T-helper 2 cell treated with Interferon-gamma antibody and Interleukin-4, amounts not matched to agents 5 μg/mL and 100 μg/mL, for 36 hours (primary cell): ENCODE measurements at places on chromosomes 1 and 21.

- no peak for DNase-seq
These were observed 30.8 kb downstream of the TRIM67 start for GRCh38 chr1:231192620-231193163.

GRCh38 chr21:45963232-45963570 is 18.4 kb upstream of the COL6A1 start:
- no peak for DNase-seq

DNA sequence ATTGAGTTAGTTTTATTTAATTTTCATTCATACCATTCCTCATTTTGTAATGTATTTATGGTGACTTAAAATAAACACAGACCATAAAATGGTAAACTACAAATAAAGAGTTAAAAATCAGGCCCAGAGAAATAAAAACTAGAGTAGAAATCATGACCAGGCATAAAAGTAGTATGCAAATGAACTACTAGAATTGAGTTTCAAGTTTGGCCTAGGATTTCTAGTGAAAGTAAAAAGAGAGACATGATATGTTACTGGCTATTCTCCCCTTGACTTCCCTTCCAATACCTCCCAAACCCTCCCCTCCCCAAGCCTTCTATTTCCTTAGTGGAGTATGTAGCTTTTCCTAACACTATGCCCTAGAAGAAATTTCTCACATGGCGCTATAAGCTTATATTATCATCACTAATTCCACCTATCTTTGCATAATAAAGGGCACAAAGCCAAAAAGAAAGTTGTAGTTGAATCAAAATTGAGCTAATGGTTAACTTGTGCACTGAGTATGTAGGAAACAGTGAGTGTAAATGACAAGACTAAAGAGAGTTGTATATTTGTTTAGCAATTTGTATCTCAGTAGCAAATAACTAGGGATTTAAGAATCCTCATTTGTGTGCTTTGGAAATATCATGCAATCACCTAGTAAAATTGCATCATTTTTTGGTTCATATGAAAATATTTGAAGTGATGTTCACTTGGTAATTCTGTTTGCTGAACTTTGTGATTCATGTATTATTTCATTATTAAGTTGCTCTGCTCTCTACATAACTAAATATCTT is 29.7 kb upstream of the CDC14A start:
- DNase-seq: no peak

GRCh38 chr21:36628761-36629460 is 70.0 kb upstream of the SIM2 start:
- DNase-seq: no peak

DNA sequence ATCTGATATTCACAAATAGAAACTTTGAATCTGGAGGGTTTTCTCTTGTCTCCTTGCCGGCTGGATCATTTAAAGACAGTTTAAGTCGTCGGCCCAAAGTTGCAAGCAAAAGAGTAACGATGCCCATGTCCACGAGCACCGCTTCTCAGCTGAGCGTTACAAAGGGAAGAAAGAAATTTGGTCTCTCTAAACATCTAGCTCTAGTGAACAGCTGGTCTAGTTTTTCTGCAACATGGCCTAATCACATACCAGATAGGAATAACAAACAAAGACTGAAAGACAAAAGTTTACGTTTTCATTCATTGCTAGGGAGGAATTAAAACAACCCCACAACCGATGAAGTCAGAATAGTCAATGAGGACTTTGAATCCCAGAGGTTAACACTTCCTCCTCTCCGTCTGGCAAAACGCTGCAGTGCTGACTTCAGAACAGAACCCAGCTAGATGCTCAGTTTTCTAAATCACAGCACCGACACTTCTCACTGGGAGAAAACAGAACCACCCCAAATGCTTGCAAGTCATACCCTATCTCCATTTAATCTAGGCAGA is 69.4 kb downstream of the NTPCR start:
- no peak for DNase-seq

GRCh38 chr21:43884012-43884860 is 19.2 kb downstream of the AGPAT3 start:
- peak; percentile 58 for DNase-seq

DNA sequence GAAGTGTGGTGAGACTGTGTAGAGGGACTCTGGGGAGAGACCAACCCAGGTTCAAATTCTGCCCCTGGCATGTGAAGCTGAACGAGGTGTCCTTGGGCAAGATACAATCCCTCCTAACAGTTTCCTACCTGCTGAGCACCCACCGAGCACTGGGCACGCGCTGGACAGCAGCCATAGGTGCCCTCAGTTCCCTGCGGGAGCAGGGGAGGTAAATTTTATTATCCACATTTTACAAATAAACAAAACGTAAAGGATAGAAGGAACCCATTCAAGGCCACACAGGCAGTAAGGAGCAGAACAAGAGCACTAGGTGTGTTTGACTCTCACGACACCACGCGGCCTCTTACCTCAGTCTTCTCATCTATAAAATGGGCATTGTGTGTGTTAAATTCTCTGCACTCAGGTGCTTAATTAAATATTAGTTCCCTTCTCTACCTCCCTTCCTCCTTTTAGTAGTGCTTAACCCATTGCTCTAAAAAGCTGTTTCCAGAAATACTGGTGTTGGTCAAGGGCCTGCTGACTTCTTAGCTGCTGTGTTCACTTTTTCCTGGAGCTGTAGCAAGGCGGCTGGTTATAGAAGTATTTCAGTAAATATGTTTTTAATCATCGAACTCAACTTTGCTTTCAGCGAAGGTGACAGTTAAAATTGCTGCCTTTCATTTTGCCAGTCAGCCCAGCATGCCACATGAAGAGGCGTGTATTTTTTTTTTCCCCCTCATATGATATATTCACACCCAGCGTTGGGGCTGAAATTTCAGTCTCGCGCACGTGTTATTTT is 41.6 kb downstream of the PGBD5 start:
- DNase-seq: no peak
